ENCODE measurements at places on chromosomes 4 and X.

DNA sequence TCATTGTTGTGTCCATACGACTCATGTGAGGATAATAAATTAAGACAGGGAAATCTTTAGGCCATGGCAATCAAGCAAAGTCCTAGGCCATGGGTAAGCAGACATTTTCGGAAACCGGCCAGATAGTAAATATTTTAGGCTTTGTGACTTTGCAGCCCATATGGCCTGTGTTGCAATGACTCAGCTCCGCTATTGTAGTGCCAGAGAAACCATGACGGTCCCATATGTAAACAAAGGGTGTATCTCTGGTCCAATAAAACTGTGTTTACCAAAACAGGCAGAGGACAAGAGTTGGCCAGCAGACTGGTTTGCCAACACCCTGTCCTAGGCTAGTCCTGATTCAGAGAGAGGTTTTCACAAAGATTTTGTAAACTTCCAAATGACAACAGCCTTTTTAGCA lies 5.0 kb downstream of the FAM114A1 start:
- DNase-seq: no peak

DNA sequence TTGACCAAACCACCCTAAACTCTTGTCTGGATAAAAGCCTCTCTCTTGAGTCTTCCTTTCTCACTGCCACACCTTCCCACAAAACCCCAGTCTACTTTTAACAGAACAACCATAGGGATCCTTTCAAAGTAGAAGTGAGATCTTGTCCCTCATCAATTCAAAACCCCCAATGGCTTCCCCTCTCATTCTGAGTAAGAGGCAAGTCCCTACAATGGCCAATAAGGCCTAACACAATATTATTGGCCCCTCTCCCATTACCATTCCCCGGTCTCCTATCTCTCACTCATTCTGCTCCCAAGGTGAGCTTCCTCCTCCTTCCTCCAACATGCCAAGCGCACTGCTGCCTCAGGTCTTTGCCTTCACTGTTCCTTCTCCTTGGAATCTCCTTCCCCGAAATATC lies 57.1 kb downstream of the REELD1 start:
- no peak for DNase-seq

DNA sequence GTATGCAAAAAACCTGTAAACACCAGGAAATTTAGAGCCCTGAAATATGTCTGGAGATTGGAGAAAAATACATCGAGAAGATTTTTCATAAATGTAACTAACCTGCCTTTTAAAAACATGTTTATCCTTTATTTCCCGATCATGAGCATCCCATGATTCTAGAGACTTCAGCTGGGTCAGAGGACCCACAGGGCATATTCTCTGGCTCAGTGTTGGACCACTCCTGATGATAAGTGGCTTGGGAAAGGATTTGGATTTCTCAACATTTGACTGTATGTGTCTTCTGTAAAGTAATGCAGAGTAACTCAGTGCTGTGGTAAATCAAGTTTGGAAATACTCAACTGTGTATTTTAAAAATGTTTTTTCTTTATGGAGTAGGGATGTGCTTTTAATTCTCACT lies 40.0 kb upstream of the ANK2 start:
- DNase-seq: no peak

DNA sequence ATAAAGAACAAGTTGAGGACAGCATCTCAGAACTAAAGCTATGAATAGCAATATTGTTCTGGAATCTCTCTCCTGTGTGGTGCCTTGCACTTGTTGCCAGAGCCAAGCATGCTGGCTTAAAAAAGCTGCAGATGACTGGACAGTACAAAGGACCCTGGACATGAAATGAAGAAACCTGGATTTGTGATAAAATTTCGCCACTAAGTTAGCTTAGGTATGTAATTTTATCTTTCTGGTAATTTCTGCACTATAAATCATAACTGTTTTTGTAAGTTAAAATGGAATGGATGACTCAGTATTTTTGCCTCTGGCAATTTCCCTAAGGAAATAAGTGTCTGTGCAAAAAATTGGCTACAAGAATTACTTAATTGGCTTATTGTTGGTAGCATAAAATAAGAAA lies 317.2 kb downstream of the CAMK2D start:
- no peak for DNase-seq

- no peak for DNase-seq
Measured at GRCh38 chr4:133102043-133102442, 47.1 kb upstream of the PCDH10 start.

- no peak for DNase-seq
Measured at GRCh38 chr4:27057053-27057452, 196.4 kb downstream of the STIM2 start.

DNA sequence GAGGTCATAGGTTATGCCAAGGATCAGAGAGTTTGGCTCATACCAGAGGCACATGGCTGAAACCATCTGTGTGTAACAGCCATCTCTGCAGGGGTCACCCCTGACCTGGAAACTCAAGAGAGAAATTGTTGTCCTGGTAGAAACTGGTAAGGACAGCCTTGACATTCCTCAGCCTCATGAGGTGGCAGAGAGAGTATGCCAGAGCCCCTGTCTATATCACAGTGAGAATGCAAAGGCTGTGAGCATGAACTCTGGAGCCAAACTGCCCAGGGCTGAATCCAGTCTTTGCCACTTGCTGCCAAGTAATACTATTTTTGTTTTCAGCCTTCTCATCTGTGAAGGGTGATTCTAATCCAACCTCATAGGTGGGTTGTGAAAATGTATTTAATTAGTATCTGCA lies 37.1 kb upstream of the CCDC149 start:
- no peak for DNase-seq

- no peak for DNase-seq
Measured at GRCh38 chr4:150668824-150669223, 86.9 kb downstream of the MAB21L2 start.

GRCh38 chrX:51894697-51895336 lies 1.4 kb downstream of the MAGED1 start:
- no peak for DNase-seq

DNA sequence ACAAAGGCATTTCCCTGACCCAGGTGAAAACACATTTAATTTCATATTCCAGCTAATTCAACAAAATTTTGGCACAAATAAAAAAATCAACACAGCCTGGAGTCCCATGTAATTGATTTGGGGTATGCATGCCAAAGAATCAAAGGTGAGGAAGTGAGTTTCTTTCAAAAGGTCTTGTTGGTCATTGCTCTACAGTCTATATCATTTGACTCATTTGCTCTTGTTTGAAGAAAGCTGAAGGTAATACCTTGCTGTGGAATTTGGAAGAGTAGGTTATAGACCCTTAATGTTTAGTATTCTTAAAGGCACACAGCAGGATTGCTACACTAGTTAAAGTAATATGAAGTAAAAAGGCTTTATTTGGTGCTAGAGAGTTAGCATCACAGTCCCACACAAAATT lies 25.4 kb downstream of the COL4A6 start:
- no peak for DNase-seq

DNA sequence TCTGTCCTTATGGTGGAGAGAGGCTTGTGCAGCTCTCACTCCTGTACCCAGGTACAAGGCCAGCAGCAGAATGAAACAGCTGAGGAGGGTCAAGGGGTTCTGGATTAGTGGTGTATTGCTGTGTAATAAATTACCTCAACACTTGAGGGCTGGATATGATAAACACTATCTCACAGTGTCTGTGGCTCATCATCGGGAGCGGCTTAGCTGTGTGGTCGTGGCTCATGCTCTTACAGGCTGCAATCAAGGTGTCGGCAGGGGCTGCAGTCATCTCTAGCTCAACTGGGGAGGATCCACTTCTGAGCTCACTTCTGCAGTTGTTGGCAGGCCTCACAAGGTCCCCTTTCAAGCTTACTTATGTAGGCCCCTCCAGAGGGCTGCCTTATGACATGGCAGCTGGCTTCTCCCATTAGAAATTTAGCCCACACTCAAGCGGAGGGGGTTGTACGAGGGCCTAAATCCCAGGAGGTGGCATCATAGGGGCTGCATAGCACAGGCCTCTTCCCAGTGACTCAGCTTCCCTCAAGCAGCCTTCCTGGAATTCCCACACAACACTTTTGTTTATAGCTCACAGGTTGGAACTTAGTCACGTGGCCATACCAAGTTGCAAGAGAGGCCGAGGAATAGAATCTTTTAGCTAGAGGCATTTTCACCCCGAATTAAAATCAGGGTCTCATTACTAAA lies 148.2 kb upstream of the RPS6KA3 start:
- no peak for DNase-seq

- no peak for DNase-seq
Measured at GRCh38 chr4:60822986-60823385, 377.1 kb upstream of the ADGRL3 start.

- no peak for DNase-seq
Measured at GRCh38 chr4:14925471-14925870, 76.8 kb upstream of the CPEB2 start.

DNA sequence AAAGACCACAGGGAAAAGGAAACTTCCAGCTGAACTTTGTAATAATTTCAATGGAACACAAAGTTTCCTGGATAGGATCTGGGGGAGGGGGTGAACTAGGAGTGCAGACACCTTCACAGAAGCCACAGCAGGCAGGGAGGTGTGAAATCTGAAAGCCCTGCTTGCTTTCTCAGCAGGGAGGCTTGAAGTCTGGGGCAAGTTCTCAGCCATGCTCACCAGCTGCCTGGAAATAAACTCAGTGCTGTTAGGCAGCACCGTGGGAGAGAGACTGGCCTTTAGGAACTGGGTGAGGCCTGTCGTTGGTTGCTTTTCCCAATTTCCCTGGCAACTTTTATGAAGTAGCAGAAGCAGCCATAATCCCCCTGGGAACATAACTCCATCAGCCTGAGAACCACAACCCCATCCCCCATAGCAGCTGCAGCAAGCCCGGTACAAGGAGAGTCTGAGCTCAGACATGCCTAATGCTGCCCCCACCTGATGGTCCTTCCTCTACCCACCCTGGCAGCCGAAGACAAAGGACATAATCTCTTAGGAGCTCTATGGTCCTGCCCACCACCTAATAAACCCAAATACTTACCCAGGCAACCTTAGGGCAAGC lies 39.2 kb upstream of the NMU start:
- no peak for DNase-seq

DNA sequence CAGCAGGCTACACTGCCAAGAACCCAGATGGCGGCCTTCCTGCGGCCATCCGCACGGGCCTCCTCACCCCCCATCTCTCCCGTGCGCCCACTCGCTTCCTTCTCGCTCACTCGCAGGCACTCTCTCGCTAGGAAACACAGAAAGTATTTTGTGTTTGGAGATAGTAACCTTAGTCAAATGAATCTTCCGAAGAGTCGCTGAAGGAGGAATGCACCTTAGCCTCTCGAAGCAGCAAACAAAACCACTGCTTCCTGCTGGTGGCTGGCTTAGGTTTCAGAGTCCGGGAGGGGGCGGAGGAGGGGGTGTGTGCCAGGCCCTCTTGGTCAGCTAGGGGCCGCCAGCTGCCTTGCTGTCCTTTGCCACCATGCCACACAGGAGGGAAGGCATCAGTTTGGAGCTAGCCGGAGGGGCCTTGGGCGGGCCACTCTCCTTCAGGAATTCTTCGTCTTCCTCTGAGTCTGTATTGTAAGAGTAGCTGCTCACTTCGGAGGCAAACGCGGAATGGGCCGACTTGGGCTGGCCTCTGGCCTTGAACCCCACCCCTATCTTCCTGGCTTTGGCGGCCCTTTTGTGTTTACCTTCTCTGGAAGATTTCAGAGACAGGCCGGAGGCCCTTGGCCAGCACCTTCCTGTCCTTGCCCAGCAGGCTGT lies 73.2 kb upstream of the UCP1 start:
- DNase-seq: no peak

DNA sequence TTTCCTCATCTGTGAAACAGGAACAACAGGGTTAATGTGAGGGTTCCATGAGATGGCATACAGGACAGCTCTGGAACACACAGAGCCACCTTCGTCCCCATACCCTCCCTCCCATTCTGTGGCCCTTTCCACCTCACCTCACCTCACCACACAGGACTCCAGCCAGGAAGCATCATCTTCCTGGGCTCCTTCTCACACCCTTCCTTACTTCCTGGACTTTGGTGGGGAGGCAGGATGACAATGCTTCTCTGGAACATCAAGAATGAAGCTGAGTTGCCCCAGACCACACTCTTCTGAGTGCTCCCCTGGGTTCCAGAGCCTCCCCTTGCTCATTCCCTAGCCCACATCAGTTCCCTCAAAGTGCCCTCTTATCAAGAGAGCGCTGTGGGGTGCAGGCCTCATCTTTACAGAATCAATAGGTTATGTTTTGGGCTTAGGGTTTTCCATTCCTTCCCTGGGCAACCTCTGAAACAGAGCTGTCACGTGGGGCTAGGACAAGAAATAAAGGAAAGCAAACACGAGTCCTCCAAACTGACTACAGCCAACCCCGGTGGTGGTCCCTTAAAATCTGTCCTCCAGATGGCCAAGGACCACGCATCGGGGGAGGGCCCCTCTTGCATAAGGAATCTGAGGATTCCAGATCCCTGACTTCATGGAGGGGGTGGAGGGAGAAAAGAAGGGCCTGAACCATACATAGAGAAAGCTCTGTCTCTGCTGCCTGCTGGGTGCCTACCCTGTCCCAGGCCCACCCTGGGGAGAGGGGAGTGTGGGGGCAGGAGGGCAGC lies 74.4 kb upstream of the ATP6AP2 start:
- DNase-seq: no peak

GRCh38 chr4:40238008-40238699 lies 41.3 kb downstream of the RHOH start:
- DNase-seq: no peak

DNA sequence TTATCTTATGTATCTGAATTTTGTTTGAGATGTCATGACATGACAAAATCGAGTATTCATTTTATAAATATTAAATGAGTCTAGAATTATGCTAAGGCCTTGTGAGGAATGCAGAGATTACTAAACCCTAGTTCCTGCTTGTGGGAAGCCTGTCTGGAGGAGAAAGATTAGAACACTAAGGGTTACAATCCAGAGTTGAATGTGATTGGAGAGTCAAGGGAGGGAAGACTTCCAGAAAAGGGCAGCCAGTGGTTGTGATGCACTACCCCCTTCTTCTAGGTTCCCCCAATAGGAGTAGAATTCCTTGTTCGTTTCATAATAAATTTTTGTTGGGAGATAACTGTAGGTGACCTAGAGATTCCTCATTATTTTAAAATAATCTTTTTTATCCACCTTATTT lies 141.1 kb downstream of the AFF1 start:
- no peak for DNase-seq

DNA sequence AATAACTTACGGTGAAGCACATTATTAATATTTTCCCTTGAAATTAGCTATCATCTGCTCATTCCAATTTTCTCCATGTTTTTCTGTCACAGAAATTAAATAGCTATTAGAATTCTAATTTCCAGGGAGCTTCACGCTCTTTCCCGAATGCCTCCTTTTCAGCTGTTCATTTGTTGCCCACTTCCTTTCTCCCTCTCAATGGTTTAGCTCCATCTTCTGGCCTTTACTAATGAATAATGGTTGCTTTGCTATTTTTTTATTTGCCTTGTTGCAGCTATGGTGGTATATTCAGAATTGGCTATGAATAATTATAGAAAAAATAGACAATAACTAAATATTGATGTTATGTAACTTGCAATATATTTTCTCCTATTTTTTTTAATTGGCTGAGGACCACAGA lies 70.5 kb downstream of the GRIA2 start:
- DNase-seq: no peak

GRCh38 chrX:107102980-107103379 lies 15.6 kb downstream of the RBM41 start:
- DNase-seq: no peak

GRCh38 chr4:149796381-149796780 lies 19.3 kb downstream of the IQCM start:
- no peak for DNase-seq
